ENCODE measurements at places on chromosomes 2 and 18. TPM values are rescaled to one million over a fixed set of nuclear protein-coding genes. Genes with fewer than 3 reads are reported as not detected.

ALPP gene
- 7.3 TPM for total RNA-seq

GRCh38 chr18:903701-904100 lies 970 bp upstream of the ADCYAP1 start:
- no peak for DNase-seq

AQP12A gene
- total RNA-seq = not detected

SPDYA gene
- total RNA-seq = 0.87 TPM

GRCh38 chr2:230772156-230772555 lies 59.5 kb downstream of the CAB39 start:
- no peak for DNase-seq
